Activated CD4-positive, CD25-positive, alpha-beta regulatory T cell (primary cell): ENCODE measurements at places on chromosomes 7 and 10.

GRCh38 chr7:33821970-33822369 lies 83.4 kb upstream of the BMPER start:
- no peak for DNase-seq

GRCh38 chr10:133278577-133279265 lies 2.1 kb upstream of the ADAM8 start:
- DNase-seq = no peak

- DNase-seq = no peak
Observed at GRCh38 chr7:119720541-119720940, 552.4 kb upstream of the KCND2 start.

- no peak for DNase-seq
Observed at GRCh38 chr7:137844677-137845425, 1.9 kb downstream of the DGKI start.

DNA sequence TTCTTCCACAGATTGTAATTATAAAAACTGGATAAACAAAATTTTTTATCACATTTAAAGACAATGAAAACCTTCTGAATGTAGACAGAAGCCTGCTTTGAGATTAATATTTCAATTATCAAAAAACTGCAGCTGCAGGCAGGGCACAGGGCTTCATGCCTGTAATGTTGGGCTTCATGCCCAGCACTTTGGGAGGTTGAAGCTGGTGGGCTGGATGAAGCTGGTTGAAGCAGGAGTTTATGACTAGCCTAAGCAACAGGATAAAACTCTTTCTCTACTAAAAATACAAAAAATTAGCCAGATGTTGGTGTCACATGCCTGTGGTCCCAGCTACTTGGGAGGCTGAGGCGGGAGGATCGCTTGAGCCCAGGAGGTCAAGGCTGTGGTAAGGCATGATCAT lies 41.2 kb downstream of the PDZD8 start:
- DNase-seq = no peak

DNA sequence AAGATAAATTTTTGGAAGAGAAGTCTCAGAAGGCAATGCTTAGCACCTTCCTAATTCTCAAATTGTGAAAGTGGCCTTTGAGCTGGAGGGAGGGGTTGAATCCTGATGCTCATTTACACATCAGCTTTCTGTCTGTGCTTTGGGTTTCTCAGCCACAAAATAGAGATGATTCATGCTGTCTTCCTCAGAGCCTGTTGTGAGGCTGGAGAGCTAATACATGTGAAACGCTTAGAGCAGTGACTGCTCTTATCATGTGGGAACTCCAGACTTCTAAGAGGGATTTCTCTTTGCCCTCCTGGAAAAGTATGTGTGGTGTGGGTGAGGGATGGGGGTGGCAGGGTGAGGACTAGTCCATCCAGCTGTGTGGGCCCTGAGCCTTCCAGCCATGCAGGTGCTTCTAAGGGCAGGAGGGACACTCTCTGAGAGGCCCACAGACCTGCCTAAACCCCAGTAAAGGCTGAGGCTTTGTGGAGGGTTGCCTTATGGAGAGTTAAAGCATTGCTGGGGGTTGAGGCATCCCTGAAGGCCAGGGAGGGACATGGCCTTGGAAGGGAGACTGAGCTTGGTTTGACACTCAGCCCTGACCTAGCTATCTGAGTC lies 4.8 kb upstream of the EVX1 start:
- no peak for DNase-seq

- no peak for DNase-seq
Observed at GRCh38 chr7:142130267-142130666, 18.7 kb downstream of the MGAM2 start.
